Hippocampal formation (tissue), 2 donors: ENCODE measurements at places on chromosomes 6 and 20.

- no peak for DNase-seq
Observed at GRCh38 chr6:21740376-21741124, 147.0 kb downstream of the SOX4 start.

GRCh38 chr6:33208091-33208967 lies at the start of gene RING1:
Gene RING1, plus strand, starts transcription at chr6:33208500. Its CDS starts 323 bp downstream, at chr6:33208823.
- peak; percentile 81 for DNase-seq

GRCh38 chr6:4858194-4859015 lies 82.2 kb downstream of the CDYL start:
- no peak for DNase-seq

DNA sequence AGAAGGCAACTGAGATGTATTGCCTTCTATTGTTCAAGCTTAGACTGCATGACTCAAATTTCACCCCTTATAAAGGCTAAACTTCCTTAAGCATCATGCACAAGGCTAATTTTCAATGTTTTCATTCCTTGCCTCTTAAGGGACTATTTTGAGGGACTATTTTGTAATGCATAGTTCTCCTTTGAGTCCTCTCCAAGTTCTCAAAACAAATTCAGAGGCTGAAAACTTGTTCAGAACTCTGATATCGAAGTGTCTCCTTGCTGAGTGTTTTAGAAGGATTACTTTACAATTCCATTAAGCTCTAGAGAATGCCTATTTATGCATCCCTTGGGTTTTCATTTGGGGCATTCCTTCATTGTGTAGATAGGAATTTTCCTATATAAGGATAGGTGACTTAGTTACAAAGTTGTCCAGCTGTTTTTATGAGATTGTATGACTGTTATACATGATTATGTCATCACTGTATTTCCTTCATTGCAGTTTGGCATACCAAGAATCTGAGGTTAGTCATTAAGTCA lies 41.7 kb downstream of the COL19A1 start:
- DNase-seq, result no peak

- DNase-seq, result no peak
Observed at GRCh38 chr6:106927531-106928398, 46.8 kb downstream of the CD24 start.

DNA sequence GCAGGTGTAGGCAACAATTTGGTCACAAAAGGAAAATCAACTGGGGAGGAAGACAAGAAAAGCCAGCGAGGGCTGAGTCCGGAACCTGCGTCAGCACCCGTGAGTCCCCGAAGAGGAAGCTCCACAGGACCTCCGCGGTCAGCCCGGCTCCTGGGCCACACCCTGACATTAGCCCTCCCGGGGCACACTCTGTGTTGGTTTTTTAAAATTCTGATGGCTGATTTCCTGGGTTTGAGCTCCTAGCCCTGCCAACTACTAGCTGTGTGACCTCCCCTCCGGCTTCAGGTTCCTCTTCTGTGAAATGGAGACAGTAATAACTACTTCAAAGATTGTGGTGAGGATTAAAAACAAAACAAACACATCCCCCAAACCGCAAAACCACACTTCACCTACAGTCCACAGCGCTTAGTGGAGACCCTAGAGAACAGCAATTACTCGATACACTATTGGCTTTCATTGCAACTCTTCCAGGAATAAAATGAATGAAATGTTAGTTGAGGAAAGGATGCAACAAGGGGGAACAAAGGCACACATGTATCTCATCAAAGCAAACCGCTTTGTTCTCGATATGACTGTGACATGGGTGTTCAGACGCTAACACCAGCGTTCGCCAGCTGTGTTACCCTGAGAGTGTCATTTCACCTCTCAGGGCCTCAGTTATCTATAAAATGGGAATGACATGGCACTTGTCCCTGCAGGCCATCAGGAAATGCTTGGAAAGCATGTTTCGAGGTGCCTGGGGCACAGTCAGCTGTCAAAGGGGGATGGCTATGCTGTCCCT lies 985 bp downstream of the ZBP1 start:
- DNase-seq, result no peak

GRCh38 chr20:35446356-35447078 lies 8.5 kb upstream of the GDF5 start:
- DNase-seq, result no peak

DNA sequence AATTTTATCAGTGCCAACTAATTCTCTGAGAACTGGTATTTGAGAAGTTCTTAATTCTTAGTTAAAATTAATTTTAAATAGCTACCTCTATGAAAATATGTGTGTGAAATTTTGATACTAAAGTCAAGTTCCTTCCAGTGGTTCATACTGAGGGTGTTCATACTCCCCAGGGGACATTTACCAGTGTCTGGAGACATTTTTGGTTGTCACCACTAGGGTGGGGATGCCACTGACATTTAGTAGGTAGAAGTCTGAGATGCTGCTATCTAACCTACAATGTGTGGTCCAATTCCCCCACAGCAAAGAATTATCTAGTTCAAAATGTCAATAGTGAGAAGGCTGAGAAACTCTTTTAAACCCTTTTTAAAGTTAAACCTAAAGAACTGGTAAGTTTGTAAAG lies 463.8 kb downstream of the ADGRB3 start:
- DNase-seq, result no peak

DNA sequence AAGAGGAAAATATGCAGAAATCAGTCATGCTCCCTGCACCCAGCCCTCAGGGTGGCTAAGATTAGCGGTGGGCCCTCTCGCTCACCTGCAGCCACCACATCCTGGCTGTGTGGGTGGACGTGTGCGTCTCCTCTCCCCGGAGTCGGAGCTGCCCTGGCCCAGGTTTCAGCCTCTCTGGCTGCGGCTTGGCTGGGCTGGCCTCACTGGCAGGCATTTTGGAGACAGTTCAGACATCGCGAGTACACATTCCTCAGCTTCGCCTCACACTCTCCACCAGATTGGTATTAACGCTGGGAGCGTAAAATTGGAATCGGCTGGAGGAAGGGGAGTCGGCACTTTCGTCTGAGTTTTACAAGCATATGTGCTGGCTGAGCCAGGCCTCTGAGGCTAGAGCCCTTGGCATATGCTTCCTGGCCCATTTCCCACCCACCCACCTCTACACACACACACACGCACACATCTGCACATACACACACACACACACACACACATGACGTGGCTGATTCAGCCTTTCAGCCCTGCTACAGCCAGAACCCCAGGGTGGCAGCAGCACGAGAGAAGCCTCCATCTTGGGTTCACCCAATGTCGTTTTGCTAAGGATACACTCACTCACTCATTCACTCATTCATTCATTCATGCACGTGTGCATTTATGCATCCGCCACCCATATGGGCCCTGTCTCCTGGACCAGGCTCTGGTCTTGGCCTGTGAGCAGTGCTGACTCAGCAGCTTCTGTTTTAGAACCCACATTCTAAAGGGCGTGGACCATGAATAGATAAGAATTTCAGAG lies 42.9 kb downstream of the BCAS4 start:
- no peak for DNase-seq
